ENCODE measurements at places on chromosomes 2 and 18.

DNA sequence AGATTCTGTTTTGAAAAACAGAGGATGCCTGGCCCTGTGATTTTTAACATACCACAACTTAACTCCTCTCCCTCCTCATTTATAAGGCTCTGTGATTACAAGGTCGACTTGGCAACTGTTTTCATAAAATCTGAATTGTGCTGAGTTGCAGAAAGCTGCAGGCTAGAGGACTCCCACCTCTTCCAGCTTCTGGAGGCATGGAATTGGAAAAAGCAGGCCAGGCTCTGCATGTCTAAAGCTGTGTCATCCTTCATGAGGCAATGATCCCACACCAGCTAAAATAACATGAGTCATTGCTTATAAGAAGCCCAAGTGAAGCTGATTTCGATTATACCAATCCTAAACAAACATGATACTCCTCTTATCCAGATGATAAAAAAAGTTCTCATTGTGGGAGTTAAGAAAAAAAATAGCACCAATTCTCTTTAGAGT lies 11.7 kb downstream of the ARHGAP28 start:
- DNase-seq = peak; percentile 100

DNA sequence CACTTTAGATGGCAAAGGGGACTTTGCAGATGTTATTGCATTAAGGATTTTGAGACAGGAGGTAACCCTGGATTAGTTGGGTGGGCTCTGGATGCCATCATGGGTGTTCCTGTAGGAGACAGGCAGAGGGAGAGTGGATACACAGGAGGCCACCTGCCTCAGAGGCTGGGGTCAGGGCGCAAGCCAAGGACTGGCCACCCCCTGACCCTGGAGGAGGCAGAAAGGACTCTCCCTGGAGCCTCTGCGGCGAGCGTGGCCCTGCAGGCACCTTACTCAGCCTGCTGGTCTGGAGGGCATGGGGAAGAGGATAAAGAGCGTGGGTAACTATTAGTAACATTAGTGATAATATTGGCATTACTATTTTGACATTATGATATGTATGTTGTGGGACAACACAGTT lies 21.6 kb upstream of the OTOS start:
- DNase-seq = no peak

- DNase-seq = no peak
Observed at GRCh38 chr2:138507267-138507666, 5.7 kb downstream of the SPOPL start.

- no peak for DNase-seq
Observed at GRCh38 chr18:53114441-53114840, 774.4 kb downstream of the DCC start.

DNA sequence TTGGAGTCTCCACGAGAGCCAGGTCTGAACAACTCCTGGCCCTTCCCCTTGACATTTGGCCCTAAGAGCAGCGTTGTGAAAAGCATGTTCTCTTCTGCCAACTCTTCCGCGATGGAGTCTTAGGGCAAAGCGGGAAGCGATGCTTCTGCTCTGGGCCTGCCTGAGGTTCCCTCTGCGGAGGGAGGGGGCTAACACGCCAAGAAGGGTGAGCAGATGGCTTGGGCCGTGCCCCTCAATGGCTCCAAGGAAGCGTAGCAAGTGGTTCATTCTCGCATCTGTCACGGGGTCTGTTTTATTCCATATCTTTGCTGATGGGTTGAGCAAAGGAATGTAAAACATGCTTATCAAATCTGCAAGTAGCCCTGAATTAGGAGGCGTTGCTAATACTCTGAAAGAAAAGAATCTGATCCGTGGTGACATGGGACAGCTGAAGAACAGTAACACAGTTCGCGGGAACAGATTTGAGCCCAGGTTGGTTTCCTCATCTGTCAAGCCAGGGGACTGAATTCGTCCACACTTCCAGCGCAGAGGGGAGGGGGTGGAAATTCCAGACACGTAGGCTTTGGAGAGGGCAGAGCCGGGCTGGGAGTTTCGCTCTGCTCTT lies 38.0 kb downstream of the DNMT3A start:
- DNase-seq = no peak

GRCh38 chr2:209578394-209579001 lies 154.7 kb downstream of the MAP2 start:
- DNase-seq = no peak

Data from fibroblast of lung (primary cell).